DND-41 (cell line): ENCODE measurements at places on chromosomes 16 and 17.

- DNase-seq, result no peak
Measured at GRCh38 chr16:57192146-57192545, 6.0 kb downstream of the RSPRY1 start.

GRCh38 chr16:87806641-87807546 lies 41.1 kb upstream of the KLHDC4 start:
- peak; percentile 94 for DNase-seq

GRCh38 chr17:69783865-69784264 lies 291.2 kb upstream of the KCNJ16 start:
- no peak for DNase-seq

DNA sequence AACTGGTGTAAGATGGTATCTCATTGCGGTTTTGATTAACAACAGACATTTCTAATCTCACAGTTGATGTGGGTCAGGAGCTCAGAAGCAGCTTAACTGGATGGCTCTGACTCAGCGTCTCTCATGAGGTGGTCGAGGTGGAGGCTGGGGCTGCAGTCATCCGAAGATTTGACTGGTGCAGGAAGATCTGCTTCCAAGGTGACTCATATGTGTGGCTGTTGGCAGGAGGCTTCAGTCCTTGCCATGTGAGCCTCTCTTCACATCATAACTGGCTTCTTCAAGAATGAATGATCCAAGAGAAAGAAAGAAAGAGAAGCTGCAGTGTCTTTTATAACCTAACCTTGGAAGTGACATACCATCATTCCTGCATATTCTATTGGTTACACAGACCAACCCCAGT lies 376.1 kb downstream of the SEC14L1 start:
- DNase-seq, result no peak

DNA sequence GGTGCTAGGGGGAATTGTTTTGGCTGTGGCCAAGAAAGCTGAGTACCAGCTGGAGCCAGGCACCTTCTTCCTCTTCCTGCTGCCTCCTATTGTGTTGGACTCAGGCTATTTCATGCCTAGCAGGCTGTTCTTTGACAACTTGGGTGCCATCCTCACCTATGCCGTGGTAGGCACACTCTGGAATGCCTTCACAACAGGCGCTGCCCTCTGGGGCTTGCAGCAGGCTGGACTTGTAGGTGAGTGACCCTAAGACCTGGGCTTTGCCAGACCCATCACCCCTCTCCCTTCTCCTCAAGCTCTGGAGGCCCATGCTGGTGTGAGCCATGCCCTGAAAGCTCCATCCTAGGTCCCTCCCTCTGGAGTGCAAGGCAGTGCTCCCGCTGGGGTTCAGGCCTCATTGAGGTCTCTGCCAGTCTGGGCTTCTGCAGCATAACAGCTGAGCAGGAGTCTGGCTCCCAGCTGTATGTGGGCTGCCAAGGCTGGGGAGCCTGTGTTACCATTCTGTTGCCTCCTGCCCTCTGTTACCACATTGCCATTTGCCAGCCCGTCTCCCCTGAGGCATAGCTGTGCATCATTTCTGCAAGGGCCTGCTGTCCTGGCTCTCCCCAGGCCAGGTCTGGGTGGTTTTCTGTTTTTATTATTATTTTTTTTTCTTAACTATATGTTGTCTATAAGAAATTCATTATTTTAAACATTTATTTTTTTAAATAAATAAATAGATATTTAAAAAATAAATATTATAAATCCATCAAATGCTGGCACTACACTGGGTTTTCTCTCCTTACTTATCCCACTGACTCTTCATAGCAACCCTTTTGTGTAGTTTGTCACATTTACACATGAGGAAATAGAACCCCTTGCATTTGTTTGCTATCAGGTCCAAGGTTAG lies 4.1 kb downstream of the SLC9A5 start:
- no peak for DNase-seq

DNA sequence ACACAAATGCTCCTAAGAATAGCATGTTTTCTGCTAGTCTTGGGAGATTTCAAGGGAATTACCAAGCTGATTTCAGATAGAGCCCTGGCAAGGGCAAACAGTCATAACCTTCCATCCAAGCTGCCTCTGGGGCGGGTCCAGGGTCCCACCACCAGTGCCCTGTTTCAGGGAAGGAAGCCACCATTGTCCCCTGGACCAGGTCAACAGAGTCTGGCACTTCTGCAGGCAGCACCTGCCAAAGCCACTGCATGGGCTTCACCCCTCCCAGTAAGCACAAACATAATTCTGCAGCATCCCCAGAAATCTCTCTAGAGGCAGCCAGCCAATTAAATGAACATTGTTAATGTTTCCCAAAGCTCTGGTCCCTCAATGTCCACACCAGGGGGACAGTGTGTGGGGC lies 143.0 kb downstream of the SALL1 start:
- DNase-seq, result no peak

GRCh38 chr16:47310792-47311211 lies 150.1 kb downstream of the ITFG1 start:
- no peak for DNase-seq

GRCh38 chr16:3734084-3734757 lies 16.9 kb upstream of the TRAP1 start:
- no peak for DNase-seq

- DNase-seq, result no peak
Measured at GRCh38 chr16:68072038-68072695, 13.0 kb upstream of the NFATC3 start.

DNA sequence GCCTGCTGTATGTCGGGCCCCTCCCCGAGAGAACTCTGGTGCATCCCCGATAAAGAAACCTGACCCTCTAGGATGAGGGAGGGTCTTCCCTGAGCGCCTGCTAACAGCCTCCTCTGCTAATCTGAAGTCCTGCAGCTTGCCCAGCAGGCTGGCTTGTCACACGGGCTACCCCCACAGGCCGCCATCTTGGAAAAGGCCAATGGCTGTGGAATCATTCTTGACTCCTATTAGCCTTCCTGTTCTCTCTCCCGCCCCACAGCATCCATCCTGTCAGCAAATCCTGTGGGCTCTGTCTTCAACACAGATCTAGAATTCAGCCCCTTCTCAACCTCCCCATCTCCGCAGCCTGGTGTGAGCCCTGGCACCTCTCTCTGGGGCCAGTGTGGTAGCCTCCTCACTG lies 12.0 kb downstream of the IL4R start:
- DNase-seq, result no peak

GRCh38 chr16:13997933-13998332 lies 73.2 kb upstream of the MRTFB start:
- DNase-seq, result no peak

- no peak for DNase-seq
Measured at GRCh38 chr17:27825459-27825858, 25.1 kb upstream of the NOS2 start.

- peak; percentile 97 for DNase-seq
Measured at GRCh38 chr16:69310653-69311532, at the start of gene VPS4A. VPS4A (plus strand) TSS chr16:69311350; CDS start chr16:69311512, 162 bp downstream.

DNA sequence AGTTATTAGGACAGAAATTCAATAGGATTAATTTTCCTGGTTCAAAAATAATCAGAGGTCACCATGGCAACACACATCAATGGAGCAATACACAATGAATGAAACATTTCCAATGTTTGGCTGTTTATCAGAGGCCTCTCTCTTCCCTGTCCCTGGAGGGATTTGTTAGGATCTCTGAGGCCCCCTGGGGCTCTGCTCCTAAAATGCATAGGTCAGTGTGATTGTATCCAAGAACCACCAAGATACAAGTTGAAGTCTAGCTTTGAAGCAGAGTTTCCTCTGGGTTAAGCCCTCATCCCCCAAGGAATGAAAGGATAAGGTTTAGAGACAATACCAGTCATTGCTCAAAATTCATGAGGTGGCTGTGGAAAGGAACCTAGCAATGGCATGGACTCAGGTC lies 561.2 kb upstream of the C16orf82 start:
- DNase-seq, result no peak

GRCh38 chr17:50697663-50698272 lies 9.9 kb downstream of the ANKRD40 start:
- no peak for DNase-seq

DNA sequence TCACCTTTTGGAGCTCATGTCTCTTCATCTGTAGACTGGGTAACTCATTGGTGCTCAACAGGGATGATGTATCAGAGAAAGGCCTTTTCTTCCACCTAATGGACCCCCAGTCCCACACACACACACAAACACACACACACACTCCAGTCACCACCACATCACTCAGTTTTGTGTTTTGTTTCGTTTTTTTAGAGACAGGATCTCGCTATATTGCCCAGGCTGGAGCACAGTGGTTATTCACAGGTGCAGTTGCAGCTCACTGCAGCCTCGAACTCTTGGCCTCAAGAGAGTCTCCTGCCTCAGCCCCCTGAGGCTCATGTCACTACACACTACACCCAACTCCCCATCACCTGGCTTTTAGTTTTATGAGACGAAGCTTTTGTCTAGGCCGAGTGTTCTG lies 55.6 kb downstream of the SF3B3 start:
- no peak for DNase-seq

DNA sequence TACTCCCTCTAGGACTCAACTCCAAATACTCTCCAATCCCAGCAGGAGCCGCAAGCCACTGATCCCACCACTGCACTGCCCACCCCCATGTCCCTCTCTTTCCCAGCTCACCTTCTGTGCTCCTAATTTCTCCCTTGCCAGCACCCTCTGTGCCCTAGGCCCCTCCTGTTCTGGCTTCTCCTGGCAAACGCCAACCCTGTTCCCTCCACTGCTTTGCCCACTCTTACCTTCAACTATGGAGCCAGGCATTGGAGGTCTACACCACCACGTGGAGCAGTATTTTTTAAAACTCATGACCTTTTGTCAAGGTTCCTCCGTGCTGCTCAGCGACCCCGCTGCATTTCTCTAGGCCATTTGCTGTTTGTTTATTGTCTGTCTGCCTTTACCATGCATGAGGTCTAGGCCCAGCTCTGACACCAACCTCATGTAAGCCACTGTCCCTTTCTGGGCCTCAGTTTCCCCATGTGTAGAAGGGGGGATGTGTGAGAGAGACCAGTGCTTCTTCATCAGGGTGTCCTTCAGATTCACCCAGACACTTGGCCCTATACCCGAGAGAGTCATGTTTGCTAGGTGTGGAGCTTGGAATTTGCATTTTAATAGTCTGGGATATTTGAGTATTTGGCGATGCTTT lies 4.6 kb downstream of the CCDC102A start:
- no peak for DNase-seq

GRCh38 chr16:17149904-17150483 lies 320.8 kb downstream of the XYLT1 start:
- no peak for DNase-seq

GRCh38 chr16:69741519-69741918 lies 13.2 kb downstream of the NOB1 start:
- no peak for DNase-seq

GRCh38 chr16:19265380-19265930 lies 20.1 kb upstream of the CLEC19A start:
- no peak for DNase-seq

GRCh38 chr17:40303009-40303657 lies 5.8 kb upstream of the RARA start:
- peak; percentile 60 for DNase-seq

DNA sequence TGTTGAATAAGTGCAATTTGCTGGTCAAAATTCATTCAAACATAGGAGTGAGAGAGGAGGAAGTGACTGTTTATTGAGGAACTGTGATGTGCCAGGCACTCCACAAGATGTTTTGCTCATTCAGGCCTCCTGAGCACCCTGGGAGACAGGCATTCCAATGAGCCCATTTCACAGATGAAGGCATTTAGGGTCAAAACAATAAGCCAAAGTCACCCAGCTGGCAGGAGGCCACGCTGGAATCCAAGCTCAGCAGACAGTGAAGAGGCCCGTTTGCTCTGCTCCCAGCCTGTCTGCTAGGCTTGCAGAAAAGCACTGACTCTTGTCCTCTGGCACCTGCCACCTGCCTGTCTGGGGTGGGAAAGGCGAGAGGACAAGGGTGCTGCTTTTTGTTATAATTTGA lies 10.1 kb upstream of the SLC25A39 start:
- DNase-seq, result no peak

GRCh38 chr17:41760878-41761277 lies 25.6 kb downstream of the JUP start:
- no peak for DNase-seq

DNA sequence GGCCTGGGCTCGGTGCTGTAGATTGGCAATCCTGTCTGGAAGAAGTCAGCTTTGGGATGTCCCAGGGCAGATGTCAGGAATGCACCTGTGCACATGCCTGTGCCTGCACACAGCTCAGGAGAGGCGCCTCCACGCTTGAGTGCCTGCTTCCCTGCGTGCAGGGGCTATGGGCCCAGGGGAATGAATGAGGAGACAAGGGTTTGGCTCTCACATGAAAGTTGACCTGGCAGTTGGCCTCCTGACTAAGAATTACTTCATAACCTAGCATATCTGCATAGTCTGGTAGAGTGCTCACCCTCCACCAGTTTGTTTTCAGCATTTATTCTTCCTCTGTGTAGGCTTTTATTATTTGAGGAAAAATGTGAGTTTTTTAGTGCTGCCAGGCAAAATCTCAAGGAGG lies 50.0 kb downstream of the PLD6 start:
- no peak for DNase-seq
